ENCODE measurements at places on chromosomes 3 and 15.

- no peak overlapping the region for H3K27ac ChIP-seq
- peaks cover 68% of the 10 kb centered on the region for H3K4me1 ChIP-seq
- no peaks in the 10 kb centered on the region for H3K36me3 ChIP-seq
- H3K27me3 ChIP-seq = peaks cover 13% of the 10 kb centered on the region
These were observed 137.6 kb downstream of the SMAD6 start for GRCh38 chr15:66839506-66840112.

GRCh38 chr15:97930230-97930629 lies 30.3 kb upstream of the ARRDC4 start:
- no peak for DNase-seq
- H3K27ac ChIP-seq = no peak overlapping the region
- H3K27me3 ChIP-seq = no peaks in the 10 kb centered on the region
- H3K4me1 ChIP-seq = no peaks in the 10 kb centered on the region
- H3K4me3 ChIP-seq = no peak overlapping the region

DNA sequence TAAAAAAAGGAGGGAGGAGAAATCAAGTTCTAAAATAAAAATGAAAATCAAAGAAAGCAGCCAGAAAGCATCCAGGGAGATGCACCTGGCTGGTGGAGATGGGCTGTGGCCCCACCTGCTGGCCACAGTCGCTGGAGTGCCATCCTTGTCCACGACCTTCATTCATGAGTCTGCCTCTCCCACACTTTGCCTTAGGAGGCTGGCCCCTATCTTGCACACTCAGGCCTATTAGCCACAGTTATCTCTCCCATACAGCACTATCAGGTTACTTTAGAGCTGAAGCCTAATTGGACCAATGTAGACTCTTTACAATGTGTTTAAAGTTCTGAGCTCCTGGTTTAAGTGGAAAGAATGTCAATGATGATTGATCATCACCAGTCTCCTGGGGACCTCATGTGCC lies 392.0 kb upstream of the RORA start:
- H3K36me3 ChIP-seq = no peaks in the 10 kb centered on the region
- no peak overlapping the region for H3K27ac ChIP-seq
- no peak for DNase-seq
- no peaks in the 10 kb centered on the region for H3K27me3 ChIP-seq

DNA sequence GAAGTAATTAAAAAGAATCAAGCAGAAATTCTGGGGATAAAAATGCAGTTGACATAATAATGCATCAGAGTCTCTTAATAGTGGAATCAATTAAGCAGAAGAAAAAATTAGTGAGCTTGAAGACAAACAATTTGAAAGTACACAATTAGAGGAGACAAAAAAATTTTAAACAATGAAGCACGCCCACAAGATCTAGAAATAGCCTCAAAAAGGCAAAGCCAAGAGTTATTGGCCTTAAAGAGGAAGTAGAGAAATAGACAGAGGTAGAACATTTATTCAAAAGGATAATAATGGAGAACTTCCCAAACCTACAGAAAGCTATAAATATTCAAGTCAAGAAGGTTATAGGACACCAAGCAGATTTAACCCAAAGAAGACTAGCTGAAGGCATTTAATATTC lies 113.3 kb downstream of the TBC1D2B start:
- peaks cover 4% of the 10 kb centered on the region for H3K4me1 ChIP-seq

- DNase-seq = peak; percentile 45
- no peak overlapping the region for H3K27ac ChIP-seq
- no peaks in the 10 kb centered on the region for H3K4me1 ChIP-seq
- H3K4me3 ChIP-seq = no peak overlapping the region
These were observed 68.1 kb upstream of the DLG1 start for GRCh38 chr3:197366301-197367044.

DNA sequence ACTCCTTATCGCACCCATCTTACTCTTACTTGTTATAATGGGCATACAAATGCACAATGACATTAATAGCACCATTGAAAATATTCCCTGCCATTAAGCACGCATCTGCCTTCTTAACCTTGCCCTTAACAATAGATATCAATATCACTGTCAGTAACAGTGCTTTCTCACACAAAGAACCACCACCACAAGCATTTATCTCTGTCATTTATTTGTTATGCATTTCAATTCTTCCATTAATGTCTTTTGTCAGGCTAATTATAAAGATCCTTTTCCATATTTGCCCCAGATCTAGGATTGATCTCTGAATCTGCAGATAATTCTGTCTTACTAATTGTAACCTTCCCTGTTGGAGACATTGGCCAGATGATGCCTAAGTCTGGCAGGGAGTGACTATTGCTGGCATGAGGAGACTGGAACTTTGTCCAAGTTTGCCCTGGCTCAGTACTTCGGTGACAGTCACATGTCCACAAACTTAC lies 419.6 kb upstream of the TGFBR2 start:
- H3K27me3 ChIP-seq = no peaks in the 10 kb centered on the region
- no peaks in the 10 kb centered on the region for H3K4me1 ChIP-seq
- H3K4me3 ChIP-seq = no peak overlapping the region
- H3K27ac ChIP-seq = no peak overlapping the region
- no peak for DNase-seq
